ENCODE measurements at places on chromosomes 7 and 10.

GRCh38 chr7:40105879-40106473, 28.4 kb downstream of the MPLKIP start:
- peak; percentile 38 for DNase-seq

GRCh38 chr10:12389154-12389734, 39.9 kb downstream of the CAMK1D start:
- no peak for DNase-seq

GRCh38 chr10:130481936-130482335, 345.7 kb downstream of the GLRX3 start:
- DNase-seq, result no peak

DNA sequence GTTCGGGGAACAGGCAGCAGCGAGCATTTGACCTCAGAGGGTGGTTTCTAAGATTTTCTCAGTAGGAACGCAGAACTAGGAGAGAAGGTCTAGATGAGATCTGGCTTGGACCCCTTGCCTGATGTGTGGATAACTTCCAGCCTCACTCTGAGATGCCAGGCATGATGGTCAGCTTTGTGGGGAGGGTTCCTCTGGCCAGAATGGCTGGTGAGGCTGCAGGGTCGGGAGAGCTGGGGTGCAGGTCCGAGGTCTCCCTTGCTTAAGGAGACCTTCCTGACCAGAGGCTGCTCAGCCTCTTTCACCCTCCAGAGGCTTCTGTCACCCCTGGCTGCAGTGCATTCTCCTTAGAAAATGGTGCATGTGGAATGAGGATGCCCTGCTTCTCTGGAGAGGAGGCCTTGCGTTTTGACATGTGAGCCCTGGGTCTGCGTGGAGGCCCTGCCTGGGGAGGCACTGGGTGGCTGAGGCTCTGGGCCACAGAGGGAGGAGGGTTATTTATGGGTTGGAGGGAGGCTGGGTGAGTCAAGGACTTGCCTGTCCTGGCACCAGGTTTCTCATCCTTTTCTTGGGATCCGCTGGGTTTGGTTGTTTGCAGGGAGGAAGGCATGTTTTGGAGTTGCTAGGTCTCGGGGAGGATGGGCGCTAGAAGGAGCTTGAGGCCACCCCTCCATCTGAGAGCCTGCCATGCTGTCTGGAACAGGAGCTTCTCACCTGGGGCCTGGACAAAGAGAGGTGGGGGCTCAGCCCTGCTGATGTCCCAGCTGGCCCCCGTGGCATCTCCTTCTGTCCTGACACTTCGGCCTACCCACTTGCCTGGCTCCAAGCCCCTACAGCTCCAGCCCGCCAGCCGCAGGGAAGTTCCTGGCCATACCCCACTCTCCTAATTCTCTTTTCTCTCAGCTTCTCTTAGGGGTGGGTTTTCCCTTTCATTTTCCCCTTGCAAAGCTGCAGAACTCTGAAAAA, 3.9 kb downstream of the FAM241B start:
- no peak for DNase-seq

DNA sequence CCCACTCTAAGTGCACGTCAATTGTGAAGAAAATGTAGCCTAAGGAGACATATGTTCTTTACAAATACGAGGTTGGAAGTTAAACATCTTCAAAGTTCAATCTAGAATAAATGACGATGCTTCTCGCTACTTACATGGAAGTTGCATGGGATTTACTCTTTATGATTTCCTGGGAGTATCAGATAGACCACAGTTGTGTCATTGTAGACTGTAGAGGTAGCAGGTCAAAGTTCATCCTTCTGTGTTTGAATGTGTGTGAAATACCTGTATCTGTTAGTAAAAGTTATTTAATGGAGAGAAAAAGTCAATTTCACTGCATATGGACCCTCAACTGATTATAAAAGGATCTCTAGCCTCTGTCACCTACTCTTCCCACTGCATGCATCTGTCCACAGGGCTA, 112.6 kb downstream of the C1GALT1 start:
- DNase-seq, result no peak

GRCh38 chr10:18743926-18744325, 84.7 kb downstream of the ARL5B start:
- no peak for DNase-seq

GRCh38 chr10:78411716-78412115, 378.1 kb downstream of the RPS24 start:
- DNase-seq, result no peak

DNA sequence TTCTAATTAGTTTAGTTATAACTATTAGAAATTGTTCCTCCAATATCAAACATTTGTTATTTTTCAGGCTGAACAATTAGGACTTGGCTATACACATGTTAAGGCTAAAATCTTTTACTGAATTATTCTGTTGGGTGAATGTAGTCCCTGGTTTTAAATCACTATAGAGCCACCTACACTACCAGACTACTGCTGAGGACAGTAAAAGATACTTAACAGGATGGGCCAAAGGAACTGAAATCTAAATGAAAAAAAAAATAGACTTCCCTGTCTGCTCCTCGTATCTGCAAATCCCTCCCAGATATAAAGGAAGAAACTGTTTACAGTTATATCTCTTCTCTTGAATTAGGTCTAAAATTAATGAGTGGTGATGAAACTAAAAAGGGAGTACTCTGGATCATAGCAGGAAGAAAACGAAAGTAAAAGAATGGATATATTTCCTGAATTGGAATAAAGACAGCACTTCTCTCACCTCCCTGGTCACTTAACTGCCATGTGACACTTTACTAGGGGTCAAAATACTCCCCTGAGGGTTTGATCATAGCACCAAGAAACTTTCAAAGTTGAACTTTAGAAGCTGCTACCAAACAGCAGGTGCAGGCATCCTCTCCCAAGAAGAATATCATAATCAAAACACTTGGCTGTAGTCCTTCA, 12.7 kb downstream of the FBXW4 start:
- peak; percentile 31 for DNase-seq

DNA sequence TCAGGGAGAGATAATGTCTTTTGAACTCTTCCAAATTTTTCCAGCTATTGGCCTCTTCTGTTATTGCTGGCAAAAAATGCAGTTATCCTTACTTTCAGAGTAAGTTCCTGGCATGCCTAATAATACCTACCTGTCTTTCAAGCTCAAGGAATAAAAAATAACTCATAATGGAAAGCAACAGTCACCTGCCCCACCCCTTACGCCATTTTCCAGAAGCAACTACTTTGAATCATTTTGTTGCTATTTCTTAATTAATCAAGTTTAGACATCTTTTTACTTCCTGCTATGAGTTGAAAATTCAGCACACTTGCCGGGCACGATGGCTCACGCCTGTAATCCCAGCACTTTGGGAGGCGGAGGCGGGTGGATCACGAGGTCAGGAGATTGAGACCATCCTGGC, 23.0 kb upstream of the CDK13 start:
- DNase-seq, result no peak

DNA sequence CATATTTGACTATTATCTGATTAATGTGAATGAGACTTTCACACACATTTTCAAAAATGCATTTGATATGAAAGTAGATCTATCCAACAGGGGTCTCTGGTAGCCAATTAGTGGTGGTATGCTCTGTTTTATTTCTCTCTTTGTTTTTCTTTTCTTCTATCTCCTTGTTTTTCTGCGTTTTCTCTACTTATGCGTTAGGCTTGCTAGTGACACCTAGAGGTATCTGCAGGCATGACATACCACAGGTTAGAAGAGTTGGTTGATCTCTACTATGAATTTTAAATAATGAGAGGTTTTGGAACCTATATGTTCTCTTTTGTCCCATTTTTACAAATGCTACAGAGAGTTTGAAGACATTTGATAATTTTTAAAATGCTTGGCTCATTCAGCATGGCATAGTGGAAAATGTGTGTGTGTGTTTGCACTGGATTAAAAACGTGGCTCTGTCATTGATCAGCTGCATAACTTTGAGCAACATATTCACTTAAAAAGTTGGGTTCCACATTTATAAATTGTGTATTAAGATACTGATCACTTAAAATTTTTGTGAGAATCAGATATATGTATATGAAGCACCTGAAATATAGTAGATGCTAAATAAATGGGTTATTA, 28.1 kb upstream of the PLXDC2 start:
- peak; percentile 68 for DNase-seq

GRCh38 chr7:112147793-112148361, 58.3 kb downstream of the DOCK4 start:
- DNase-seq, result no peak

- DNase-seq, result no peak
Measured at GRCh38 chr10:3445648-3446047, 273.1 kb upstream of the PITRM1 start.

GRCh38 chr7:158018098-158018762, 569.4 kb downstream of the PTPRN2 start:
- no peak for DNase-seq

DNA sequence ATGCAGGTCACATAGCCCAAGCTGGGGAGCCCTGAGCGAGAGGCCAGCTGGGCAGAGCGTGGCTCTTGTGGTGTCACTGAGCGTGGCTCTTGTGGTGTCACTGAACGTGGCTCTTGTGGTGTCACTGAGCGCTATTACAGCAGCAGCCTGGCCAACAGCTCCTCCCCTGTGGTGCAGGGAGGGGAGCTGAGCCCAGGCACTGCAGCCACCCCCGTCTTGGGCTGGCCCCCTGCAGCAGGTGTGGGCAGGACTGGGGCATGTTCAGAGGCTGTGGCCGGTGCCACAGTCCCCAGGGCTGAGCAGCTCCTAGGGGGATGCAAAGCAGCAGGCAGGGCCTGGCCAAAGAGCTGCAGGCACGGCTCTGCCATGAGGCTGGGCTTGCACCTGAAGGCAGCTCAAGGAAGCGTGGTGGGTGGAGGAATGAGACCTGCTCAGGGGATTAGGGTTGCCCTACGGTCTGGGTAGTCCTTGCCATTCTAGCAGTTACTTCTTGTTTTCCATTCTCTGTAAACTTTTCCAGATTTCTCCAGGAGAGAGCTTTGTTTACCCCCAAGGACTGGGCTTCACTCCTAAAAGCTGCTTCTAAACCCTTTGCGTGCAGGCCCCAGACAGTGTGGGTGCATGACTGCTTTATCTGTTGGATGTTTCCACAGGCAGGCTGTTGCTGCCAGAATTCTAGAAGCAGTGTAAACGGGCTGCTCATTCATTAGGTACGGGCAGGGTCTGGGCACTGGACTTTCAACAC, 29.2 kb downstream of the ZNF783 start:
- DNase-seq, result no peak

DNA sequence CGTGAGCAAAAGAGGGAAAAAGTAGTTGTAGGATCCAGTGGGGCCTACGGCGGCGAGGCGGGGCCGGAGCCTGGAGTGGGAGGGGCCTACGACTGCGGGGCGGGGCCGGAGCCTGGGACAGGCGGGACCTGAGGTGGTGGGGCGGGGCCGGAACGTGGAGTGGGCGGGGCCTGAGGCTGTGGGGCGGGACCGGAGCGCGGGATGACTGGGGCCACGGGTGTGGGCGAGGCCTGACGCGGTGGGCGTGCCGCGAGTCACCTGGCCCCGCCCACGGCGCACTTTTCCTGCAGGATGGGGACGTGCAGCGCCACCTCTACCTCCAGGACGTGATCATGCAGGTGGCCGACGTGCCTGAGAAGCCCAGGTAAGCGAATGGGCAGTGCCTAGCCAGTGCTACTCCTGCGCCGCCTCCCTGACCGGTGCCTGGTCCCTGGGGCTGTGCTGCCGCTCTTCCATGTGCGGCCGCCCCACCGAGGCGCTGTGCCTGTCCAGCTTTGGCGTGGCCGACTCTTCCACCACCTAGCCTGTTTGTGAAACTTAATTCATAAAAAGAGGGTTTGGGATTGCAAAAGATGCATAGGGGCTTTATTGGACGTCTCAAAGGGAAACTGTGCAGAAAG, 496 bp downstream of the ZNF511 start:
- DNase-seq, result peak; percentile 92

DNA sequence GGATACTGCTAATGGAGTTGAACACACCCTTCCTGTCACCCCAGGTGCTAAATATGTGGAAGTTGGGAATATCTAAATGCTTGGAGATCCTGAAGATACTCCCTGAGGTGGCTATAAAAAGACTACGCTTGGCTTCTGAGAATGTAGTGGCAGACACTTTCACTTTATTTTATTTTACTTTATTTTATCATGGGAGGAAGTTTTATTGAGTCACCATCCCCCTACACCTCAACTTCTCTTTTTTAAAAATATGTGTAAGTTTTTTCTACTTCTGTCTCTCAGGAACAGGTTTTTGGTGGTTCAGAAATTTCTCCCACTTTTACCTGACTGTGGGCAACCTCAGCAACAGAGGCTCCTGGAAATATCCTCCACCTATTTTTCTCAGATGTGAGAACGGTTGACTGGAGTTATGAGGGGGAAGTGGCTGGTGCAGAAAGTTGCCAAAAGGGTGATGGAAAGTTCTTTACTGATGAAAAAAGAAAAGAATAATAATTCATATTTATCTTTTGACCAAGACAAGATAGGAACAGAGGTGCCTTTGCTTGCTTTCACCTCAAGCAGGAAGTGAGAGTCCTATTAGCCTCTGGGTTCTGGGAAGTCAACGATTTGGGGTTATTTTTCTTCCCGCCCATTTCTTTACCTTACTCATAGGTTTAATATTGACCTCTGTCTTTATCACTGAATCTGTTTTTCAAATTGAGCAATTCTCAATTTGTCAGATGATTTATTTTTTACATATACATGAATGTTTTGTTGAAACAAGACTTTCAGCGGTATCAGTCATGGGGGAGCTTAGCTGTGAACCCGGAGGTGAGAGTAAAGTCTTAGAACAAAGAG, 103.6 kb downstream of the AHR start:
- DNase-seq, result peak; percentile 42

GRCh38 chr10:11320809-11321520, 290.5 kb downstream of the USP6NL start:
- DNase-seq, result no peak

DNA sequence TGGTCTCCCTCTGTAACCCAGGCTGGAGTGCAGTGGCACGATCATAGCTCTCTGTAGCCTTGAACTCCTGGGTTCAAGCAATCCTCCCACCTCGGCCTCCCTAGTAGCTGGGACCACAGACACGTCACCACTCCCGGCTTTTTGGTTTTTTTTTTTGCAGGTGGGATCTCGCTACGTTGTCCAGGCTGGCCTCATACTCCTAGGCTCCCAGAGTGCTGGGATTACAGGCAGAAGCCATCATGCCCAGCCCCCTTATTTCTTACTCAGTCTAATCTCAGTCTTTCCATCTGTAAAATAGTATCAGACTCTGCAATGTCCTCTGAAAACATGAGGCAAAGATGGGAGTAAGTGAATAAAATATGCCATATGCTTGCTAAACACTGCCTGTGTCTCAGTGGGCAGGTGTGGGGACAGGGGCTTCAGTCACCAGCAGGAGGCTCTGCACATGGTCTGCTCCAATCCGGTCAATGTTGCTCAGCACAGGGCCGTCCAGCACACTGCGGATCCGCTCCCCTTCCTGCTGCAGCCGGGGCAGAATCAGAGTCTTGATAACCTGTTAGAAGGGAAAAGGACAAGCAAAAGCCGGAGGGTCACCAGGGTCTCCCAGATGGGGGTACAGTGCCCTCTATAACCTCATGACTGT, 8.2 kb downstream of the AP4M1 start:
- no peak for DNase-seq

All from inflammatory macrophage treated with lipopolysaccharide for 4 hours (primary cell).